ENCODE measurements at places on chromosomes 5 and 9.

DNA sequence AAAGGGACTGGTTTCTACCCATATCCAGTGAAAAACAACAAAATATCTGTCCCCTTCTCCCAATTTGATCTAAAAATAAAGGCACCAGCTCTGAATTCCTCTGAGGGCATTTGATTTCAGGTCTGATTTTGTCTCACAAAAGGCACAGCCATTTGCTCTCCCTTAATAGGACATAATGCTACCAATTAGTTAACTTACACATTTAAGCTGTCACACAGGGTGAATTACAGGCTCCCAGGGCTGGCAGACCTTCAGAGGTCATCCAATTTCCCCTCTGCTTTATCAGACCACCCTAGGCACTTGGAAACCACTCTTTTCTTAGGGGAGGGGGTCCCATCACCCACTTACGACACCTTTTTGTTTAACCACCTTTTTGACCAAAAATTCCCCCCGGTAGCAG lies 319.9 kb downstream of the SPOCK1 start:
- DNase-seq, result no peak

DNA sequence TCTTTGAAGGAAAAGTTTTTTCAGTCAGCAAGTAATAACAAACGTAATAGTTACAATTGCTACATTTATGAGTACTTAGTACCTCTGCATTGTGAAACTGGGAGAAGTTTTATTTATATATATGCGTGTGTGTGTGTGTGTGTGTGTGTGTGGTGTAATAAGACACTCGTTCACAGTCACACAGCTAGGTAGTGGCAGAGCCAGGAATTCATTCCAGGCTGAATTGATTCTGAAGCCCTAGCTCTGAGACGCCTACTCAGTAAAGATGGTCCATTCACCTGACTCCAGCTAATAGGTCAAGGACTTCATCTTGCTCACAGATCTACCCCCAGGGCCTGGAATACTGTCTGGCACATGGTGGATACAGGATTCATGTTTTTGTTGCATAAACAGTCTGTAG lies 13.6 kb upstream of the CAST start:
- DNase-seq, result no peak

DNA sequence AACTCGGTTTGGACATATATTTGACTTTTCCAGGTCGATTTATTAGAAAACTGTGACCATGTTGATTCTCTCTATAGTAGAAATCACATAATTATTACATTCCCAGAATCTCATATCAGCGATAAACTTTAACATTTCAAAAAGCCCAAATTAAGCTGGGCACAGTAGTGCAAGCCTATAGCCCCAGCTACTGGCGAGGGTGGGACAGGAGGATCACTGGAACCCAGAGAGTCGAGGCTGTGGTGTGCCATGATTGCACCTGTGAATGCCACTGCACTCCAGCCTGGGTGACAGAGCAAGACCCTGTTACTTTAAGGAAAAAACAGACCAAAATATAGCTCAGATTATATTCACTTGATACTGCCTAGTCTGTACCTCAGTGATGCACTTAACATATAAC lies 128.9 kb downstream of the CPLANE1 start:
- no peak for DNase-seq

- DNase-seq, result no peak
Observed at GRCh38 chr5:142080248-142080647, 28.3 kb upstream of the NDFIP1 start.

- no peak for DNase-seq
Observed at GRCh38 chr9:2838371-2839000, 5.4 kb downstream of the PUM3 start.

GRCh38 chr9:36064448-36065037 lies 27.8 kb downstream of the RECK start:
- DNase-seq, result no peak

- no peak for DNase-seq
Observed at GRCh38 chr9:18837402-18837801, 195.6 kb downstream of the SAXO1 start.

- DNase-seq, result no peak
Observed at GRCh38 chr9:128903871-128904620, 16.7 kb upstream of the PHYHD1 start.

DNA sequence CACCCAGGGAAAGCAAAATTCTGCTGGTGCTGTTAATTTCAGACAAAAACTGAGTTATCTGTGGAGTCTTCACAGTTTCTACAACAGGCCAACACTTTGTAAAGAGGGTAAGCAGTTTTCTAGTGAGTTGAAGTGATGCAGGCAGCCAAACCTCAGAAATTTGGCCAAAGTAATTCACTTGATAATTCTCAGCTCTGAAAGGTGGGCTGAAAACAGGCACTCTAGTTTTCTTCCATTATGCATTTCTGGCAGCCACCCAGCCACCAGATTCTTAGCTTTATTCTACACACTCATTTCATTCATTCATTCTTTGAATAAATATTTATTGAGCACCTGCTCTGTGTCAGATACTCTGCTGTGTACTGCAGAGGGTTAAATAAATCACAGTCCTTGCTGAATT lies 184.2 kb downstream of the RAB3C start:
- no peak for DNase-seq

DNA sequence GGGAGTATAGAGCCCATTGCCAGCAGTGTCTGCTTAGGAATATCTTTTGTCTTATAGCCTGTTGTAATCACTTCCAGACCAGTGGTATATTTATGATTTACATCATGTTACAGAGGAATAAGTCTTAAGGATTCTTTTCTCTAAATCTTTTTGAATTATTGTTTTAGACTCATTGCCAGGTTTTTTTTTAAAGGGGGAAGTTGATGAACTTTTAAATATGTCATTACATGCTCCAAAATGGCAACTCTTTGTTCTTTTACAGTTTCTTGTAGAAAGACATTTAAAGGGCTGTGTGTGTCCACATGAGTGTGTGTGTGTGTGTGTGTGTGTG lies 59.4 kb upstream of the NFIB start:
- DNase-seq, result no peak

GRCh38 chr5:14305045-14305444 lies 161.9 kb downstream of the TRIO start:
- DNase-seq, result peak; percentile 11

DNA sequence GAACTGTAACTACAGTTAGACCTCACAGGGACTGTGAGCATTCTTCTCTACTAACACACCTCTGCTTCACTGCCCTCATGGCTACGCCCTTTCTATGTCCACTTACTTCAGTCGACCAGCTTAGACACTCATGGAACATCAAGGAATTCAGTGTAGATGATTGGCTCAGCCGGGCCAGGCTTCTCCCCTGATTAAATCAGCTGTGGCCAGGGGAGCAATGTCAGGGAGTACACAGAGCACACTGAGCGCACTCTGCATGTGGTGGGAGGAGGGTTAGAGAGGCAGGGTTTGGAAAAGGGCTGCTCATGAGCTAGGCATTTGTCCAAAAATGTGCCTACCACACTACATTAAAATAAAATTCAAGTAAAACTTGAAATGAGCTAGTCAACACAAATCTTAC lies 400.5 kb downstream of the ARRDC3 start:
- peak; percentile 7 for DNase-seq

DNA sequence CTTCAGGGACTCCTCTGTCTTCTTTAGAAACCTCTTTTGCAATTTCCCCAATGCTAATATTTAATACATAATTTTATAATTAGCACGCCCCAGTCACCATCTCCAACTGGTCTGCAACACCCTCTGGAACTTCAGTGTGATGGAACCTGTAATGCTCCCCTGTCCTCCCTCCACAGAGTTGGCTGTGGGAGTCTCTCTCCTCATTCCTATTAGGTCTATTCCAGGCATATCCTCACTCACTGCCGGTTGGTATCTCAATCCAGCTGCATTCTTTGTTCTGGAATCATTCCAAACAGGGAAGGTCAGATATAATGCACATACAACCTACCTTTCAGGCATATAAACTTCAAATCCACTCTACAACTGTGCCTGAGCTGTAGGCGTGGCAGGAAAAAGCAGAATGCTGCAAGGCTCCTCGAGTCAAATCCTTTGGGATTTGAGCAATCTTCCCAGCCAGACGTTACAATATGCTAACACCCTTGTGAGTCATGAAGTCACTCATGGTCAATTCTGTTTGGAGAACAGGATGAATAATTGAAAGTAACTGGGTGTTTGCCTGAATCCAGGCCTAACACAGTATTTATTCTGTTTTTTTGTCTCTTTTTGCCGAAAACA lies 293.8 kb downstream of the CWC27 start:
- DNase-seq, result no peak

DNA sequence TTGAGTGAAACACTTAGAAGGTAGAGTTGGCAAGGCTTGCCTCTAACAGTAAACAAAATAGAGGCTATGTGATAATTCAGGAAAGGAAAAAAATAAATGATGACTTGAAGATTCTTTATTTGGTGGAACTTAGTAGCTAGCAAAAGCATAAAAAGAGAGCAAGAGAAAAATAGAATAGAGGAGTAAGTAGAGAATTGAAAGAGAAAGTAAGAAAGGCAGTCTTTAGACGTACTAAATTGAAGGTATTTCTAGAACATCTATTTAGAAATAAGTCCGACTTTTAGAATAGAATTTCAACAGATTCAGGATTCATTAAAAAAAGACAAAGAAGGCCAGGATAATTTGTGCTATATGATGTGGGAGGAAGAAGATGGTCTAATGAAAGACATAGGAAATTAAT lies 128.1 kb upstream of the MINAR2 start:
- DNase-seq, result no peak

GRCh38 chr9:134784577-134785305 lies 95.9 kb upstream of the FCN2 start:
- no peak for DNase-seq

GRCh38 chr5:14684757-14685156 lies 20.2 kb downstream of the OTULIN start:
- no peak for DNase-seq

DNA sequence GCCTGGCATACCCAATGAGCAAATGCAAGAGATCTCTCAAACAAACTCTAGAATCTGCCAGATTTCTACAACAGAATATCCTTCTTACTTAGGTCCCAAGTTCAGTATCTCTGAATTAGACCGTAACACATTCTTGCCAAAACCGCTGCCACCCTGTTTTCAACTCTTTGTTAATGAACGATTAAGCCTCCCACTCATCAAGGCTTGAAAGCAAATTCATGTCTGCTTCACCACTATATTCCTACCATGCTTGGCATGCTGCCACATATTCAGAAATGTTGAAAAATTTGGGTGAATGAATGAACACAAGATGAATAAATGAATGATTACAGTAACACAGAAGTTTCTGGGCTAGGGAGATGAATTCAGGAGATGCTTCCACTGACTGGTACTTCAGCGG lies 119.9 kb downstream of the BNC2 start:
- no peak for DNase-seq

DNA sequence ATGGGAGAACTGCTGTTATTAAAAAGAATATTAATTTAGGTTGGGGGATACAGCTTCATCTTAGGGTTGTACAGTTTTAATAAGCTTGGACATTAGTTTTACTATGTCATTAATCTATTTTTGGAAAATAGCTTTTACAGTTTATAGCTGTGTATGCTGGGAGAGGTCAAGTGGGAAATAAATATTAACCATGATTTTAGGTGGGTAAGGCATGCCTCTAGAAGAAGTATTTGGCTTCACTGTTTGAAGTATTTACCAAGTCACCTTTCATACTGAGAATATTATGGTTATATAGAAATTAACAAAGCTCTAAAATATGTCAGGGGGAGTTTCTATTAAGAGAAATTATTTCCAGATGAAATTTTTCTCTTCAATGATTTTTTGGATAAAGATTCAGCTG lies 5.2 kb downstream of the C5orf22 start:
- DNase-seq, result no peak

GRCh38 chr5:175353926-175354325 lies 90.1 kb downstream of the DRD1 start:
- no peak for DNase-seq

DNA sequence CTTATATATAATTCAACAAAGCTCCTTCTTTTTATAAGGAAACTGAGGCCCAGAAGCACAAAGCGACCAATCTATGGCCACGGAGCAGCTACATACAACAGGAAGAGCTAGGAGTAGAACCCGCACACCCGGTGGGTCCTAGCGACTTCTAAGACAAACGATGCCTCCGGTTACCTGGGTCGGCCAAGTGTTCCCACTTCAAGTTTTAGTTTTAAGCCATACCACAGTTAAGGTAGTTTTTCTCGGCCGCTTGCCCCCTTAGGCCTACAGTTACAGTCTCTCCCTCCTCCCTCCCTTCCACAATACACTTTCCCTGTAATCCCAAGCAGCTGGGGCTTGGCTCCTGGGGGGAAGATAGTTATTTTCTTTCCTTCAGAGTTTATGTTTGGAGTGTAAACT lies 533 bp downstream of the SREK1IP1 start:
- peak; percentile 41 for DNase-seq

- peak; percentile 57 for DNase-seq
Observed at GRCh38 chr5:132253452-132254320, 3.8 kb upstream of the PDLIM4 start.

GRCh38 chr5:142466195-142466971 lies 141.6 kb upstream of the SPRY4 start:
- no peak for DNase-seq

DNA sequence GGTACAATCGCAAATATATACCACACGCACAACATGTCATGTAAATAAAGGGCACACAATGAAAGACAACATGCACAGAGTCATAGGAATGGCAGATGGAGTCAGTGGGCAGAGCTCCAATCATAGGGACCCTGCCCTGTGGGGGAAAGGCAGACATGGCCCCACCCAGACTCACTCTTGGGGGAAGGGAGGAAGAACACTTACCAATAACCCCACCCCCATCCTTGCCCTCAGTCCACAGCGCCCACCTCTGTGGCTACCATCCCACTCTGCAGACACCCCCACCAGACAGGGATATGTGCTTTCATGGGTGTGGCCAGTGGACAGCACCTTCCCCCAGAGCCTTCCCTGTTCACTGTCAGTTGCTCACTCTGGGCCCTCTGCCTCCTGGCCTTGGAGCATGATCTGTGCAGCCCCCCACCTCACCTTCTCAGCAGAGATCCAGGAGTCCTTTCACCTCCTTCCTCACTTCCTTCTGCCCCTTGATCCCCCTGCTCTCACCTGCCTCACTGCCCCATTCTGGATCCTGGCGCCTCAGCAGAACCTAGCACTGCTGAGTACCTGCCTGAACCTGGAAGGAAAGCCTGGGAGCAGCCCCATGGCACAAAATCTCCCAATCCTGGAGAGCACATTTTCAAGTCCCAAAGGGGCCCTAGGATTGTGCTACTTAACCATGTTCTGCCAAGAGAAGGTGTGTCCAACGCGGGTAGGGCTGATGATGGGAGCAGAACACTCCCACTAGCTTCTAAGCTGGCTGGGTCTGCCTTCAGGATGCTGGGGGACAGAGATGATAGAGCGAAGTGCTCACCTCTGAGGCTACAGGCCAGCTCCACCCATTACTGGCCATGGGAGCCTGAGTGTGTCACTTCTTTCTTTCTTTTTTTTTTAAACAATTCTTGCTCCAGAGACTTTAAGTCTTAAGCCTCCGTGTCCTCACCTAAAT lies 1.5 kb upstream of the PHF19 start:
- peak; percentile 61 for DNase-seq

DNA sequence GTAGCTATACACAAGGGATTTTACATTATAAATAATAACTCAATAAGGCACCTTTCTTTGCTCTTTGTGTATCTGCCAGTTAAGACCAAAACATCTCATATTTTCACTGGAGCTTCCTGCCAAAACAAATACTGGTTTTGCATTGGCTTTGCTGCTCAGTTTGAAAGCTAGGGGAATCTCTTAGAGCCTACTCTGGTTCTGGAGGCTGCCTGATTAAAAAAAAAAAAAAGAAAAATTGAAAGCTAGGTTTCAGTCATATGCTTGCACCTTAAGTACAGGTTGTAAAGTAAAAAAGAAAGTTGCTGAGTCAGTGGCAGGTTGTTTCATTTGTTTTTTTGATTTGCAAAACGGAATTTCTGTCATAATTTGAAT lies 2.3 kb downstream of the DENND4C start:
- DNase-seq, result peak; percentile 39

- no peak for DNase-seq
Observed at GRCh38 chr5:62606878-62607277, 28.3 kb downstream of the LRRC70 start.
